ENCODE measurements at places on chromosomes 5 and 9.
A peak's percentile ranks its signal among the peaks of the same experiment; 100 is the strongest.

GRCh38 chr9:84481636-84482218, 141.2 kb upstream of the SLC28A3 start:
- DNase-seq = no peak

- no peak for DNase-seq
Observed at GRCh38 chr5:42492974-42493373, 69.7 kb downstream of the GHR start.

DNA sequence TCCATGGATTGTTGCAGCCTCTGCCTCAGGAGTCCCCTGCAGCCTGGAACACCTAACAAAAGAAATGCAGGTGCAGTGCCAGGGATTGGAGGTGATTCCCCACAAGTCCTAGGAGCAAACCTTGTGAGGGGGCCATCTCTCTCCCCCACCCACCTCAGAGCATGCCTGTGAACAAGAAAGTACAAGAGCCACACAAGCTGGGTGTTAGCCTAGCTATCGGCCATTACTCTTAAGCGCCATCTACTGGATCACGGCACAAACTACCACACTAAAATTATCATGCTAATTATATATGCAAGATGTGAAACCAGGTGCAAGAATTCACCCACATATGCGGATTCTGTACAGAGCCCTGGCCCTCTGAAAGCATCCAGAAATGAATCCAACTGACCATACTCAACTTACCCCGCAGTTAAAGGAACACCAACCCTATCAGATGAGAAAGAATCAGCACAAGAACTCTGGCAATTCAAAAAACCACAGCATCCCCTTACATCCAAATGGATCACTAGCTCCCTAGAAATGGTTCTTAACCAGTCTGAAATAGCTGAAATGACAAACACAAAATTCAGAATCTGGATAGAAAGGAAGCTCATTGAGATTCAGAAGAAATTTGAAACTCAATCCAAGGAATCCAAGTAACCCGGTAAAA, 16.5 kb upstream of the PRSS3 start:
- DNase-seq = peak; percentile 70

GRCh38 chr5:160030631-160031377, 21.9 kb downstream of the TTC1 start:
- no peak for DNase-seq

- DNase-seq = no peak
Observed at GRCh38 chr5:118042076-118042475, 946.3 kb downstream of the DTWD2 start.

DNA sequence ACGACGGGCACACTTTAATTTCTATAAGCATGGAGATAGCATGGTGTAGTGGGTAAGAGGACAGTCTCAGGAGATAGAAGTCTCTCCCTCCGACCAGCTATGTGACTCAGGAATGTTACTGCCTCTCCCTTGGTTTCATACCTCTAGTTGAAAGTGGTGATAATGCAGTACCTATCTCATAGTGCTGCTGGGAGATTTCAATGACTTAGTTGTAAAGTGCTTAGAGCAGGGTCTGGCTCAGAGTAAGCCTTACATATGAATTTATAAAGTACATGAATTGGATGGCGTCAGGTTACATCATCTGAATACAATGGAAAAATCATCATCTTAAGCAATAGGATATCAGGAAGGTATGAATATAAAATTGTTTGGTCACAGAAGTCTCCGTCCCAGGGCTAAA, 952.8 kb upstream of the EDIL3 start:
- no peak for DNase-seq

GRCh38 chr5:76081811-76082771, 1.1 kb upstream of the SV2C start:
- DNase-seq = no peak

DNA sequence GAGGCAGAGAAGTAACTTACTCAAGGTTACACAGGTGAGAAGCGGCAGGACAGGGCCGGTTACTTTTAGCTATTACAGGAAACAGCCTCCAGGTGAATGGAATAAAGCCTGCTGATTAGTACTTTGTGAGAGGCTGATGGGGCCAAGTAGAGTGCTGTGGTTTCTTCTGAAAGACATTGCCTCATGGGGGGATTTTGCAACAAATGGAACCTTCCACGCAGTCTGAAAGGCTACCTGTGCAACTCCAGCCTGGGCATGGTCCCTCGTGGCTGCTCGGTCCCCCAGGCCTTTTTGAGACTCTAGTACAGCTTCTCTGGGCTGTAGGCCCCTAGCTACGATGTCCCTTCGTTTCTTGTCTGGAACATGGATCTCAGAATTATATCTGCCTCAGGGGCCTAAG, 2.0 kb downstream of the TMEM268 start:
- DNase-seq = no peak

GRCh38 chr5:125343015-125343414, 596.6 kb upstream of the ZNF608 start:
- no peak for DNase-seq

- DNase-seq = peak; percentile 58
Observed at GRCh38 chr5:140925806-140926442, at the start of gene PCDHAC1. TSS of gene PCDHAC1 (plus strand) at chr5:140926299. CDS start at chr5:140926893, 594 bp downstream.

DNA sequence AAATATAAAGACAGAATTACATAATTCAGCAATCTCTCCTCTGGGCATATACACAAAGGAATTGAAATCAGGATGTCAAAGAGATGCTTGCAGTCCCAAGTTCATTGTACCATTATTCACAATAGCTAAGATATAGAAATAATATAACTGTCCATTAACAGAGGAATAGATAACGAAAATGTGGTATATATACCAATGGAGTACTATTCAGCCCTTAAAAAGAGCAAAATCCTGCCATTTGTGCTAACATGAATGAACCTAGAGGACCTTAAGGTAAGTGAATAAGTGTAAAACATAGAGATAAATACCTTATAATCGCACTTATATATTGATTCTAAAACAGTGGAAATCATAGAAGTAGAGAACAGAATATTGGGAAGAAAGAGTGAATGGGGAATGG, 7.0 kb downstream of the ST8SIA4 start:
- no peak for DNase-seq

GRCh38 chr9:32701321-32702022, 66.0 kb upstream of the TAF1L start:
- no peak for DNase-seq

DNA sequence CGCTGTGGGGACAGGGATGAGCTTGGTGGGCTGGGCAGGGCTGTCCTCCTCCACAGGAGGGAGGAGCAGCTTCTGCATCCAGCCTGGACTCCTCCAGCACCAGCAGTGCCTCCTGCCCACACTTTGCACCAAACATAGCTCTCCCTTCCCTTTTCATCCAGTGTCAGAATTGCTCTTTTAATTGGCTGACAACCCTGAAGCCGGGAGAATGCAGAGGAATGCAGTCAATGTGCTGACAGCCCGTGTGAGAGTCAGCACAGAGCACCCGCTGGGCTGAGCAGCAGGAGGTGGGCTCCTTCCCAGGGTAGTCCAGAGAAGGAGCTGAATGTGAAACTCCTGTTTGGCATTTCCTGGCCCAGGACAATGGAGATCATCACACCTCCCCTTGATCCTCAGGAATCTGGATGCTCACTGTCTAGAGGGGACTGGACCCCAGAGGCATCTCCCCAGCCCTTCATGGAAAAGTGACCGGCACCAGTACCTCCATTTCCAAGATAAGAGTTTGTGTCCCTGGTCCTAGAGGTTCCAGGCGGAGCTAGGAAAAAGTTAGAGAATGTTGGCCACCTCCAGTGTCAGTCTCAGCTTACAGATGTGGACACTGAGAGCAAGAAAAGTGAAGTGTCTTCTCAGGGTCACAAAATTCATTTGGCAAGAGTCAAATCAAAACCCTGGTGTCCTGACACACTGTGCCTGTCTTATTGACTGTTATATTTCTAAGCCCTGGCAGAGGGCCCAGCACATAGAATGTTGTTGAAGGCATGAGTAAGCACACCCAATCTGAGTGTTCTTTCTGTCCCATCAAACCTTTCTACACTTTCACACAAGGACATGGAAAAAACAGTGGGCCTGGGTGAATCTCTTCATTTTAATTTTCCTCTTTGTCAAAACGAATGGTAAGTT, 202.1 kb downstream of the SNX18 start:
- DNase-seq = no peak

- no peak for DNase-seq
Observed at GRCh38 chr5:95009812-95010211, 275.1 kb downstream of the MCTP1 start.

GRCh38 chr5:34500236-34500847, 155.8 kb upstream of the RAI14 start:
- no peak for DNase-seq

DNA sequence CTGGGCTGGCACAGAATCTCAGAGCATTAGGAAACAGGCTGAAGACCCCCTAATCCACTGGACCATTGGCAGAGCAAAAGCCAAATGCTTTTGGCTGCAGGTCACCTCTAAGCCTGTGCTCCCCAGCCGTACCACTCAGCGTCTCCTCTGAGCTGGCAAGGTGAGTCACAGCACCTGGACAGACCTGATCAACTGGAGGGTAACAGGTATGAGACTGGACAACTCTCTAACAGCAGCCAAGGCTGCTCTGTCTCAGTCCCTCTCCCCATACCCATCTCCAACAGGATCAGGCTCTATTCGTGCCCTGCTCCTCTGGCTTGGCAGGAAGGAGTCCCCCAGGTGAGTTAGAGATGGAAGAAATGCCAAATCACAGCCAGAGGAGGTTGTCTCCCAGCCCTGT, 4.7 kb downstream of the GOLGA2 start:
- no peak for DNase-seq

DNA sequence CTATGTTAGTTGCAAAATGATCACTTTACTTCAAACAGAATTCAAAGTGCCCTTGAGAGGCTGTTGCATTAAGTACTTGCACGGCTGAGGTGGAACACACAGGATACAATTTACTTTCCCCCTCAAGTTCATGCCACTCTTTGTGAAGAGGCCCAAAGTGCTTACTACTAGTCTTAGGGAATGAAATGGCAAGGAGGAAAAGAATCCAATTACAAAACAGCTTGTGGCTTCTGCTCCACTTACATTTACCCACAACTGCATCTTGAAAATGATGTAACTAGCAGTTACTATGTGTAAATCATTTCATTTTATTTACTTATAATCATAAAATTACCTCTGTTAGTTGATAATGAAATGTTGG, 14.6 kb downstream of the FOXD1 start:
- DNase-seq = no peak

- DNase-seq = no peak
Observed at GRCh38 chr5:169909945-169910344, 70.3 kb downstream of the INSYN2B start.

- DNase-seq = no peak
Observed at GRCh38 chr9:9045572-9045971, 1246.0 kb upstream of the DMAC1 start.

- DNase-seq = no peak
Observed at GRCh38 chr5:139058121-139058520, 140.0 kb downstream of the SIL1 start.

DNA sequence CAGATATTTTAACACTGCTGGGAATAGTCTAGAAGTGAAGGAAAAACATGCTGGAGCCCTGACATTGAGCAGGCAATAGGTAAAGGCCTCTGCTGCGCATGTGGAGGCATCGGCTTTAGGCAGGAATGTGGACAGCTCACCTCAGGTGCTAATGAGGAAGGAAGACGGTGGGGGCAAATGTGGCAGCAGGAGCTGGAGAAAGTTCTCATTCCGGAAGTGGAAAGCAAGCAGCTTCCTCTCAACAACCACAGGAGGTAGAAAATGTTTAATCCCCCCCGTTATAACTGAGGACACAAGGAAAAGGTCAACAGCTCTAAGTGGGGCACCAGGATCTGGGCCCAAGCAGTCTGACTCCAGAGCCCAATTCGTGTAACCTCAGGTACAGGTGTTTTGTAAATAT, 7.6 kb upstream of the RPS14 start:
- no peak for DNase-seq

DNA sequence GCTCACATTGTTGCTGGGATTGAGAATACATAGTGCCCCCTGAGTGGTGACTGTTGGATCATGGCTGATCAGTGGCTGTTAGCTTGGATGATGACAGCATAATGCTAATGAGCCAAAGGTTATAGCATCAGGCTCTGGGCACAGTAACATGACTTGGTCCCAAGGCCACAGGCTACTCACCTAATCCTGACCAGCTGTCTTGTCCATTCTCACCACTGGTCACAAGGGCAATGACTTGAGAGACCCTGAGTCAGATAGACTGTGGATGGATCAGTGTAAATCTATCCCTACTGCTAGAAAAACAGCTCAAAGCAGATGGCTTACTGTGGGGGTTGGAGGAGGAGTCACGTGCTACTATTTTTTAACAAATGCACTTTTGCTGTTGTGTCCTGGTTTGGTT, 74.7 kb downstream of the AOPEP start:
- no peak for DNase-seq

GRCh38 chr9:99819123-99819855, 2.4 kb upstream of the NR4A3 start:
- DNase-seq = peak; percentile 67

GRCh38 chr5:10057356-10057755, 192.3 kb downstream of the ATPSCKMT start:
- DNase-seq = no peak

DNA sequence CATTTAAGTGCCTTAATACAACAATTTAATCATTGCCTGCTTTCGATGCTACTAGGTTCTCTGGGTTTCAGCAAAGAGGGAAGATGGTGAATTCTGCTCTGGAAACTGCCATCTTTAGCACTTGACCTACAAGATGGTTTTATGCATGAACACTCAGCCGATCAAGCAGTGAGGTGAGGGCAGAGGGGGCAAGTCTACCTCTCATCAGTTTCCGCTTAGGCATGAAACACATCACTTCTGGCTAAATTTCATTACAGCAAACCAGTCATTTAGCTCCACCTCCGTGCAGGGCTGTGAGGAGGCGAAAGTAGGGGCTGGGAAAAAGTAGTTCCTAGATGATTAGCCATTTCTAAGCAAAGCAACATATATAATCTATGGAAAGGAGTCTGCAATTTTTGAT, 1018.0 kb downstream of the CDH18 start:
- no peak for DNase-seq

- no peak for DNase-seq
Observed at GRCh38 chr9:101562966-101563365, 29.3 kb downstream of the RNF20 start.

DNA sequence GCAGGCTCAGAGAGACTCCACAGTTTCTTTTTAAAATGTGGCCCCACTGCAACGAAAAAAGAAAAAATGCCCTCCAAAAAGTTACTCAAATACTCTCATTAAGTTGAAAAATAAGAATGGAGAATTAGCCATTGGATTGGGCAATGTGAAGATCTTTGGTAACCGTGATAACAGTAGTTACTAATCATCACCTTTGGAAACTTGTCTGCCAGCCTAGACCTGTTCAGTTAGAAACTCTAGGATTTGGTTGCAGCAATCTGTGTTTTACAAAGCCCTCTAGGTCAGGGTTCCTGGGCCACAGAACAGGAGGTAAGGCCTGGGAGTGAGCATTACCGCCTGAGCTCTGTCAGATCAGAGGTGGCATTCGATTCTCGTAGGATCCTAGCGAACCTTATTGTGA, 34.2 kb downstream of the VPS13A start:
- no peak for DNase-seq

DNA sequence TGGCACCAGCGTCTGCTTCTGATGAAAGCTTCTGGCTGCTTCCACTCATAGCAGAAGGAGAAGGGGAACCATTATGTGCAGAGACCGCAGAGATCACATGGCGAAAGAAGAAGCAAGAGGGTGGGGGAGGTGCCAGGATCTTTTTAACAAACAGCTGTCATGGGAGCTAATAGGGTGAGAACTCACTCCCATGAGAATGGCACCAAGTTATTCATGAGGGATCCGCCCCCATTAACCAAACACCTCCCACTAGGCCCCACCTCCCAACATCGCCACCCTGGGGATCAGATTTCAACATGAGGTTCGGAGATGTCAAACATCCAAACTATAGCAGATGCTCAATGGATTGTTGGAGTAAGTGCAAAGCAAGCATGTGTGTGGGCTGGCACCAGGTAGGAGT, 125.8 kb upstream of the SLIT3 start:
- no peak for DNase-seq
